ENCODE measurements at places on chromosomes 2 and 18.

DNA sequence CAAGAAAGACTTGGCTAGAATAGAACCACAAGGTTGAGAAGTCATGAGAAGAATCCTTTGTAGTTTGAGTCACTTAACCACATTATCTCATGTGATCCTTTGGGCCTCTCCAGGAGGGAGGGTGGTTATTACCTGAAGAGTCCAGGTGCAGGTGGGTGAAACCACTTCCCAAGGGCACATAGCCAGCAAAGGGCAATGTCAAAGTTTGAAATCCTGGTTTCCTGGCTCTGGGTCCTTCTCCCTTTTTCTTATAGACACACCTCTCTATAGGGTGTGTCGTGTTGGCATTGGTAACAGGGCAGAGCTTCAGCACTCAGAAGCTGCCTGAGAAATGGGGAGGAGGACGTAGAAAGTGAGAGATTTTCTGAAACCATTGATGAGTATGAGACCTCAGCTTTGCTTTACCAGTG lies 137.9 kb downstream of the MGAT5 start:
- DNase-seq = no peak

DNA sequence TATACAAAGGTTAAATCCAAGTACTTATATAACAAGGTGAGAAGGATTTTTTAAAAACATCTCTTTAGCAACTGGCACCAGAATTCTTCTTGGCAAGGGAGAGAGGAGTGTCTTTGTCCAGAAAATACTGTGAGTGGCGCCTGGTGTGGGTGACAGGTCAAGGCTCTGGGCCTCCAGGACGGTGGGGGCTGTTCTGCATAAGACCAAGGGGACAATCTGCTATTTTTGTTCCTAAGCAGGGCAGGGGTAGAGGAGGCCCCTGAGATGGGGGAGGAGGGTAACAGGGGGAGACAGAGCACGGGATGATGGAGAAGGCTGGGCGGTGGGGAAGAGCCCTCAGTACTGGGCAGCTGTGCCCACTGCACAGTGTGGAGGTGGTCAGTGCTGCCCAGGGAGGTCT lies 51.6 kb upstream of the TAF1B start:
- DNase-seq = no peak

- DNase-seq = no peak
Observed at GRCh38 chr2:152242787-152243472, 67.4 kb upstream of the STAM2 start.

DNA sequence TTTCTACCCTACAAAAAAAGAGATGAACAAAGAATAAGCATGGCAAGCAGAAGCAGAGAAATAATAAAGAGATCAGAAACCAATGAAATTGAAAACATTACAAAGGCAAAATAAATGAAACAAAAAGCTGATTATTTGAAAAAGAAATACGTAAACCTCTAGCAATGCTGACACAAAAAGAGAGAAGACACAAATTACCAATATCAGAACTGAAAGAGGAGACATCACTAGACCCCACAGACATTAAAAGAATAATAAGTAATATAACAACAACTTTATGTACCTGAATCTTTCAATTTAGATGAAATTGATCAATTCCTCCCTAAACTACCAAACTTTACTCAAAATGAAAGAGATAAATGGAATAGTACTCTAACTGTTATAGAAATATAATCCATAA lies 75.9 kb downstream of the TMEM163 start:
- DNase-seq = no peak

DNA sequence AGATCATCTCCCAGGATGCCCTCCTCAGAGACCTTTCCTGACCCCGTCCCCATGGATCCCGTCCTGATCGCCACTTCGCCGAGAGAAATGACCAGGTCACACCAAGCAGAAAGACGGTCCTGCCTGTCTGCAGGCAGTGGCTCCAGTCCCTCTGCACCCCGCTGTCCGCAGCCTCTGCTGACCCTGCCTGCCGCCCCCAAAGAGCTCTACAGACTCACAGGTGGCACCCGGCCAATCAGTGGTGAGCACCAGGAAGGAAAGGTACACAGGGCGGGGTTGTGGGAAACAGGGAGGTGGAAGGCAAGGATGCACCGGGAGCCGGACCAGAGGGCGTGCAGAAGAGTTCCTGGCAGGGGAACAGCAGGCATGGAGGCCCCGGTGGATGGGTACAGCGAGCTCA lies 94.8 kb downstream of the NDUFA10 start:
- no peak for DNase-seq

Measured in stimulated activated CD8-positive, alpha-beta memory T cell treated with anti-CD3 and anti-CD28 coated beads, Interleukin-7, amount 100 ng/mL, for 48 hours (primary cell).